ENCODE measurements at places on chromosomes 3 and 15.
A peak's percentile ranks its signal among the peaks of the same experiment; 100 is the strongest.

DNA sequence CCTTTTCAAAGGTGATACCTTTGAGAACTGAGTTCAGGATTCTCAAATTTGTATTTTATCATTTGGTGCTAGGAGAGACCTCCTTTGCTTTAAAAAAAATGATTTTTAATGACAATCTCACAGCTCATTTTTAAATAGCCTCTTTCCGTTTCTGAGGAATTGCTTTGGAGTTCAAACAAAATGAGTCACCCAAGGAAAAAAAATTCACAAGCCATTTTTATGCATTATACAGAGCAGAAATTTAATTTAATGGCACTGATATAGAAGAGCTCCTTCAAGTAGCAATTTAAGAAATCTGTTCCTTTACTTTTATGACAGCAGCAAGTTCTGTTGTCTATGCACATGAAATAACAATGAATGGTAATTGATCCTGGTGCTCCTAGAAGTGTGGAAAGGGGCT lies 337.9 kb upstream of the KCNMB2 start:
- DNase-seq, result no peak

DNA sequence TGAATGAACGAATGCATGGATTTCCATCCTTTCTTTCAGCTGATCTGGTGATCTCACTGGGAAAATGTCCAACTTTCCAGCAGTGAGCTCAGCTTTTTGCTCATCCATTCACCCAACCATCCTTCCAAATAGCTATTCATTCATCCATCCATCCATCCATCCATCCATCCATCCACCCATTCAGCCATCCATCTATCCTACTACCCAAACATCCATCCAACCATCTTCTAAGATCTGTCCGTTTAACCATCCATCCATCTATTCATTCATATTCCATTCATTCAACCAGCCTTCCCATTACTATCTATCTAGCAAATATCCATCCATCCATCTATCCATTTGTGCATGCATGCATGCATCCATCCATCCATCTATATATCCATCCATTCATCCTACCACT lies 39.4 kb downstream of the WNT7A start:
- DNase-seq, result no peak

- DNase-seq, result no peak
These were observed 35.3 kb downstream of the OXNAD1 start for GRCh38 chr3:16300307-16300706.

DNA sequence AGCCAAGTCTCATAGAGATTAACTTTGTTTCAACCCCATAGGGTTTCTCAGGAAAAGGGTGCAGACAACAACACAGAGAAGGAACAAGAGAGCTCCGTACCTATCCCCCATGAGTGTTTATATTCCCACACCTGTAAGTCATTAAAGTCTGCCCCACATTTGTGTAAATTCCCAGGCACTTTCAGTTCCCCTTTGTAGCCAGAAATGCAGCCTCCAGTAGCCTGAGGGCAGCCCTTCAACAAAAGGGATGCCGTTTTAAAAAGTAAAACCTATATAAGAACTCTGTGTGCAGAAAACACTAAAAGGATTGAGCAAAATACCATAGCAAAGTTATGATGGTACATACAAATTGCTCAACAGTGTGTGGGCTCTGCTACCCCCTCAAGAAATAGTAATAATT lies 59.7 kb upstream of the TMEM108 start:
- DNase-seq, result no peak

GRCh38 chr3:181757694-181758306 lies 46.1 kb downstream of the SOX2 start:
- no peak for DNase-seq

- DNase-seq, result no peak
These were observed 276.7 kb upstream of the RARB start for GRCh38 chr3:25151281-25151902.

DNA sequence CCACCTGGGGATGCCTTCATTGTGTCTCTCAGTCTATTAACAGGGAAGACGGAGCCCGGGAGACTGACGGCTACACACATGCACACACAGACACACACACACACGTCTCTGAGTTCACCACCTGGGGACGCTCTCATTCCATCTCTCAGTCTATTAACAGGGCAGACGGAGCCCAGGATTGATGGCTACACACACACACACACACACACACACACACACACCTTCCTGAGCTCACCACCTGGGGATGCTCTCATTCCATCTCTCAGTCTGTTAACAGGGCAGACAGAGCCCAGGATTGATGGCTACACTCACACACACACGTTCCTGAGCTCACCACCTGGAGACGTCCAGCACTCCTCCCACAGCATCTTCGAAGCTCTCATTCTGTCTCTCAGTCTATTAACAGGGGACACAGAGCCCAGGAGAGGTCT lies 143.9 kb downstream of the OR4M2 start:
- no peak for DNase-seq

GRCh38 chr3:136982520-136983138 lies 24.8 kb downstream of the IL20RB start:
- no peak for DNase-seq

DNA sequence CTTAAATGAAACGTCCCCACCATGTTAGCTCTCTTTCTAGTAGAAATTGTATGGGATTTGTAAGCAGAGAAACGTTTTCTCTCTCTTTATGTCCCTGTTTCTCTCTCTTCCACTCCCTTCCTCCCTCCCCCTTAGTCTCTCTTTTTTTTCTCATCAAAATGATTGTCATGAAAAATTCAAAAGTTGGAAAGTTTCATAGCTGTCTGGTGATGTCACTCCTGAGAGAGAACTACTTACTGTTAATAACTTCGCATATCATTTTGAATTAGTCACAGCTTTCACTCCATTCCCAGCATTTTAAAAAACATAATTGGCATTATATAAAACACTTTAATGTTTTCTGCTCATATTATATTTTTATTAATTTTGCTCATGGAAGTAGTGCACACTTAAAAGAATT lies 331.1 kb downstream of the C3orf38 start:
- no peak for DNase-seq

DNA sequence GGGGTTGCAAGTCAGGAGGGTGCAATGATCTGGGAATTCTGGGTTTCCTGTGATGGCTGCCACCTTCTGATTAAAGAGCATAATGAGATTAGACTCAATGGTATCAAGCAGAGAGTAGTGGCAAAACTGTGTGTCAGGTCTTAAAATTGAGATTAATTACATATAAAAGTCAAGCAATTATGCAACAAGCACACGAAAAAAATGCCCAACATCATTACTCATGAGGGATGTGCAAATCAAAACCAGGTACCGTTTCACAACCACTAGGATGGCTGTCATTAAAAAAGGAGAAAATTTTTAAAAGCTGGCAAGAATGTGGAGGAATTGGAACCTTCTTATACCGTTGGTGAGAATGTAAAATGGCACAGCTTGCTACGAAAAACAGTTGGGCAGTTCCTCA lies 205.0 kb downstream of the OSBPL10 start:
- DNase-seq, result no peak

DNA sequence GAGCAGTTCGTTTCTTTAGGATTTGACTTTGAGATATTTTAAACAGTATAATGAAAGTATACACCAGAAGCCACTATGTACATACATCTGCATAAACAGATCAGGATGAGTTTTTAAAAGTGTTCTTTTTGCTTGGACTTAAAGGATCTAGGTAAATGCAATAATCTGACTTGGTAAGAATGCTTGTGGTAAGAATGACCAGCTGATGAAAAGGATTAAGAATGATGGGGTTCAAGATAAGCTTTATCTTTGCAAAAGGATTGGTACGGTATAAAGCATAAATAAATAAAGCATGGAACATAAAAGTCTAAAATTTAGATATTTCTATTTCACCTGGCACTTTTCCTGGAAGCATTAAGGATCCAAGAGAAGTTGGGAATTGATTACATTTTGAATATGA lies 9.8 kb upstream of the MME start:
- DNase-seq, result no peak

GRCh38 chr15:43186003-43186353 lies 775 bp downstream of the CCNDBP1 start:
- DNase-seq, result no peak

DNA sequence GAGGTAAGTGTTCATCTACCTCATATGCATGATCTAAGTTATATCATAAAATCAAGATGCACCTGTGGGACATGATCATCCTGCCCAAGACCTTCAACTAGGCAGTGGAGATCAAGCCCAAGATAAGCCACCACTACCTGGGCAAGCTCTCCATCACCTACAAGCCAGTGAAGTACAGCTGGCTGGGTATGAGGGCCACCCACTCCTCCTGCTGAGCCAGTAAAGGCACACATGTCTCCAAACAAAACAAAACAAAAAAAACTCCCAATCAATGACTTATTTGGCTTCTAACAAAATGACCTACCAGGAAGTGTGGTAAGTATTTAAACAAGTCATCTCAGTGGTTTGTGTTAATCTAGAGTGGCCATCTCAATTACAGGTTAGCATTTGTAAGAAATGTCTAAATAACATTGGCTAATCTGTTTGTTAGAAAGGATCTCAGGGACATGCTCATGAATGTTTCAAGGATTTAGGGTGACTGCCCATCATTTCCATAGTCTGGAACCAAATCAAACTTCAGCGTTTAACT lies 3.1 kb downstream of the PAQR9 start:
- DNase-seq, result no peak

DNA sequence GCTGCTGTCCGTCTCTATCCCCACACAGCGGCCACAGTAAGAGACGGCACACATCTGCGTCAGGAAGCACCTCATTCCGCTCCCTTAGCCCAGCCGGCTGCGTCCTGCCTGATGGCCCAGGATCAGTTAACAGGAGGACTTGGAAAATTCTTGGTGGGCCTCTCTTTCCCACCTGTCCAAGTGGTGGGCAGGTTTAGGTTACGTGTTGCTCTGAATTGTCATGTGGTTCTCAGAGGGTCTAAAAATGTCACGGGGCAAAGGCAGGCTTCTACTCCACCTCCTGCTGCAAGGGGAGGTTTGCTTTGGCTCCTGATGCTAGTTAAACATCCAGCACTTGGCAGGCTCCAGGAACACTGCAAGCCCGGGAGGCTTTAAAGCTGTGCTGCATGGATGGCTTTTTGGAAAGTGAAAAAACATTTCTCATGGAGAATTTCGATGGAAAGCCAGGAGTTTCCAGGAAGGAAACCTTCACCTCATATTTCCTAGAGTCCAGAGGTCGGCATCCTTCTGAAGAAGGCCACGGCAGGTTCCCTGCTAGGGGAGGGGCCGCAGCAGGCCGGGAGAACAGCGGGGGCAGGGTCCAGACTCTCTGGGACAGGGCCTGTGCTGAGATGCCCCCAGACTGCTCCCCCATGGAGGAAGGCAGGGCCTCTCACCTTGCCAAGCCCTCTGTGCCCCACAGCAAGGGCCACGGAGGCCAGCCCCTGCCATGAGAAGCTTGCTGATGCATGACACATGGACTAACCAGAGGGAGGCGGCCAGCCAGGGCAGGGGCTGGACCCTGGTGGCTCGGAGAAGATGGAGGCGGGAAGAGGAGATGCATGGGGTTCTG lies 10.8 kb downstream of the CTSH start:
- DNase-seq, result no peak

- DNase-seq, result no peak
These were observed 111.6 kb upstream of the ACP3 start for GRCh38 chr3:132205609-132206008.

DNA sequence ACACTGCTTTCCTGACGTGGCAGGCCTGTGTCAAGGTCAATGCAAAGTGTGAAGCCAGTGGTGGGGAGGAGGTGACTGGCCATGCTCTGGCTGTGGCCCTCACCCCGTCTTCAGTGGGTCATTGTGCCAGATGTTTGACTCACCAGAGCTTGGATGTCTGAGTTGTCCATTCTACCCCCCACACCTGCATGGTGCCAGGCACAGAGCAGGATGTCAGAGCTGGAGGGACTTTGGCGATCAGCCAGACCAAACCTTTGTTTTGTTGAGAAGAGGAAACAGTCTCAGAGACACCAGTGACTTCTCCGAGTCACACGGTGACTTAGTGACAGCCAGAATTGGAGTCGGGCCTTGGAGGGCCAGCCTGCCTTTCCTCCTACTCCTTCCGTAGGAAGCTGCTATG lies 49.5 kb downstream of the SMAD6 start:
- DNase-seq, result no peak

DNA sequence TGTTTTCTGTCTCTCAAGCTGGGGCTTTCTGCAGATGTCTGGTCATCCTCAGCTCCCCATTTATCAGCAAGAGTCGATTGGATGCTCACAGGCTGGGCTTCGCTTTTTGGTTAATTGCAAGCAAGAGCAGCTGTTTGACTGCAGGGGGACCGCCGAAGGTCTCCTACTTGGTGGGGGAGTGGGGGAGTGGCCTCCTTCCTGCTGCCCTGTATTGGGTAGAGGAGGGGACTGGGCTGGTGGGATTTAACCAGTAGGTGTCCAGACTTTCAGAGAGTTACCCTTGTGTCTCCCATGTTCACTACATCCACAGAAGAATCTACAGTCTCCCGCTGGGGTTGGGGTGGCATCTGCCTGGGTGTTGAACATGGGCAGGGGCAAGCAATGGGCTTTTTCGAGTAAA lies 78.7 kb downstream of the PLXNA1 start:
- DNase-seq, result no peak

GRCh38 chr3:139111392-139112229 lies 66.9 kb upstream of the PRR23C start:
- peak; percentile 30 for DNase-seq

- no peak for DNase-seq
These were observed 291.0 kb downstream of the TBL1XR1 start for GRCh38 chr3:176906046-176906905.

DNA sequence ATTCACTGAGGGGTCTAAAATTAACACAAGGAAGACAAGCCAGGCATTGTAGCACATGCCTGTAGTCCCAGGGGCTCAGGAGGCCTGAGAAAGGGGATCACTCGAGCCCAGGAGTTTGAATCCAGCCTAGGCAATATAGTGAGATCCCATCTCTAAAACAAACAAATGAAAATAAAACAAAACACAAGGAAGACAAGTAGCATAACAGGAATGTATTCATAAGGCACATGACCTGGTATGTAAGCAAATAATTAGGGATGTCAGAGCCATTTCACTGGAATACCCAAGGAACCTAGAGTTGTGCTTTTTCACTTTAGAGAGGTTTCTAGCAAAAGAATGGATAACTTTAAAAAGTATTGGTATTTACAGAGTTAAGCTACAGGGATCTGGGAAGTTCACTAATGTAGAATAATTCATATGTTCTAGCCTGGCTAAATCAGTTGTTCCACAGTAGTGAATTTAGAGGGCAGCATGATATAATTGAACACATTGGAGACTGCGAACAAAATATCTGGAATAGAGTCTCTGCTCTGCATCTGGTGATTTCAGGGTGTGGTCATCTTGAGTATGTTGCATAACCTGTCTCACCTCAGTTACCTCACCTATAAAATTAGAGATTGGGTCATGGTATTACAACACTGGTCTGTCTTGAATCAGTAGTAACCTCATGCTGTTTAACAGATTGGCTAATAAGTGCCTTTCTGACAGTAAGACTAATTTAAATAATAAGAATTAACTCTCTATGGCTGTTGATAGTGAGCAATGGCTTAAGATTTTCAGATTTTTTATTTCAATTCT lies 9.3 kb downstream of the GRAMD1C start:
- DNase-seq, result no peak

DNA sequence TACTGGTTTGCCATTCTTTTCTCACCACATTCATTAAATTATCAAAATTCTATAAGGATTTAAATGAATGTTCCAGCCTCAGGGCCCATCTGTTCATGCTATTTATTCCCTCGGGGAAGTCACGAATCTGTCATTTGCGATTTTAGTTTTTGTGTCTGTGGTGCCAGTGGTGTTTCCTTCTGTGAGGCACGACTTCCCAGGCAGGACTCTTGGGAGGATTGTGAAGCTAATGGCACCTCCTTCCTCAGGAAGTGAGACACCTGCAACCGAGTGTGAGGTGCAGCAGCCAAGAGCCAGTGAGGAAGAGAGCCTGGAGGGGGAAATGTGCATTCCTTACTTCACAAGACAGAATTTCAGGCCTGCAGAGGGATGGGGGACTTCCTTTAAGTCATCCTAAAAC lies 24.1 kb downstream of the SV2B start:
- no peak for DNase-seq

- no peak for DNase-seq
These were observed 37.4 kb upstream of the P2RY12 start for GRCh38 chr3:151421938-151422337.

Data from H54 (cell line).